ENCODE measurements at places on chromosomes 7 and 10.

DNA sequence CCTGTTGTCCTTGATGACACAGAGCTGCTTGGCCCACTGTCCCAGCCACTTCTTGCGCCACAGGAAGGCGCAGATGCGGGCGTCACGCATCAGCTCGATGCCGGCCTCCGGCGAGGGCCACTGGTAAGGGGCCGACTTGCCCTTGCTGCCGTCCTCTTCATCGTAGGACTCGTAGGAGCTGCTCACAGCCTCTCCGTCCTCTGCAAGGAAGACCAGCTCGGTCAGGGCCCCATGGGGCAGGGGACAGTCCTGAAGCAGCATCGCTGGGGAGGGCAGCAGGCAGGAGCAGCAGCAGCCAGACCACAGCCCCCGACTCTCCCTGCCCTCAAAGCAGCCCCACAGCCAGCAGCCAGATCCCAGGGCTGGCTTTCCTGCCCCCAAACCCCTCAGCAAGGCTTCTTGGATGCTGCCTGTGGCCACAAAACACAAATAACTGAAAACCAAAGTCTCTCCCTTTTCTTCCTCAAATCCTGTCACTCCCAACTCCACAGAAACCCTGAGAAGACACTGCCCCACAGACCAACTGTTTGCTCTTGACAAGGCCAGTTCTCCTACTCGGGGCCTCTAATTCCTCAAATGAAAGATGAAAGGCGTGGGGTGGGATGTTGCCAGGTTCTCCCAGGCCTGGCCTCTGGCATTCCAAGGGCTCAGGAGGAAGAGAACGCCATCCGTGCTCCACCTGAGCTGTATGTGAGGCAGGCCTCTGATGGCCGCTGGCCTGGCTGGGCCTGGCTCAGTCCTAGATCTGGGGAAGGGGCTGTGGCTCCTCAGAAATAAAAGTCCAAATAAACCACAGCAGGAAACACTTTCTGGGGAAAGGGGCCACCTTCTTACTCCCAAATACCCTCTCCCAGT, 76.7 kb downstream of the VWA2 start:
- DNase-seq, result no peak

DNA sequence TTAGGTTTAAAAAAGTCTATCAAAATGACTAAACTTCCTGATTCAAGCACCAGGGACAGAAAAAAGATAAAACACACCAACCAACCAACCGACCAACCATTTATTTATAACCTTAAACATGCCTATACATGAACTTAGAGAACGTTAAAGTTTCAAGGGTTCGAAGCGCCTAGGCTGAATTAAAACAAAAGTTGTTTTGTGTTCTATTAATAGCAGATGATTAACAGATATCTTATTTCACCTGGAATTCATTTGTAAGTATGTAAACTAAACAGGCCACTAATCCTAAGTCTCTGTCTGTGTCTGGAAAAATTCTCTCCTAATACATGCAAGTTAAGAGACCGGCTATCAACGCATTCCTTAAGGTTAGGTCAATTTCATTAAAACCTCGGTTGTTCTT, 1.4 kb downstream of the BAIAP2L1 start:
- no peak for DNase-seq

DNA sequence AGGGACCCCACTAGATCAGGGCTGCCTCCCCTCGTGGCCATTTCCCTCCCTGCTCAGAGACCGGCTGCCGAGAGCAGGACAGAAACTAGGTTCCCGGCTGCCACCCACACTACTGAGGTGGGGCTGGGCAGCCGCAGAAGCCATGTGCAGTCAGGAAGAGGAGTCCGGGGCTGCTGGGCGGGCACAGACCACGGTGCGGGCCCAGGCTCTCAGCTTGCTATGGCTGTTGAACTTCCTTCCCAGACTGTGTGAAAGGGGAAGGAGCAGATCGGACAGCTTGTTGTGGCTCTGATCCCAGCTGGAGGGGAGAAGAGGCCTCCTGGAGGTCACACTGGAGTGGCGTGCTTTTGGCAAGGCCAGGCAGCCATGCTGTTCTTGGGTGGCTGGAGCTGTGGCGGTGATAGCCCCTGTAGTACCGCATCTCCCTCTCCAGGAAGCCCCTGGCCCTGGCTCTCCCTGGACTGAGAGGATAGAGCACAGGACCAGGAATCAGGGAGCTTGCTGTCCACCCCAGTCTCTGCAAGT, 56.8 kb downstream of the HK1 start:
- DNase-seq, result no peak

GRCh38 chr10:37563107-37563714, 294.2 kb downstream of the ZNF248 start:
- no peak for DNase-seq

DNA sequence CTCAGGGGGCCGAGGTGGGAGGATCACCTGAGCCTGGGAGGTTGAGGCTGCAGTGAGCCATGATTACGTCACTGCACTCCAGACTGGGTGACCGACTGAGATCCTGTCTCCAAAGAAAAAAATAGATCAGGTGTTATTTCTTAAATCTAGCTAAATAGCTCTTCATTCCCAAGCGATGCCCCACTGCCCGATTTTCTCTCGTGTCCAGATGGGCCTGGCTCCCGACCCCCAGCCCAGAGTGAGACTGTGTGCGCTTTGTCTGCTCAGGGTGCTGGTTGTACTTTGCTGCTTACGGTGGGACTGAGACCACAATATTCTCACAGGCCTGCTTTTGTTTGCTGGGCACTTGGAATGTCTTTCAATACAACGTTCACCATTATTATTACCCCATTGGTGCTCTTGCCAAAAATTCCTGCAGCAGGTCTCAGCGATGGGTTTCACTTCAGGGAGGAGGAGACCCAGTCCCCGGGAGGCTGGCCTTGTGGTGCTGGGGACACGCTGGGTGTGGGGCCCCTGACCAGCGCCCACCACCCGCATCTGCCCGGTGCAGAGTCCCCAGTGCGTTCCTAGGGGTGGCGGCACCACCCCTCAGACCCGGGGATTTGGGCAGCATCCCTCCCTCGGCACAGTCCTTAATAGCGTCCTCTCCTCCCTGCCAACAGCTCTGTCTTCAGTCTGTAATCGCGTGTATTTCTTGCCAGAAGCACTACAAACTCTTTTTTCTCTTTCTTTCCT, 20.4 kb upstream of the DPYSL4 start:
- DNase-seq, result no peak

DNA sequence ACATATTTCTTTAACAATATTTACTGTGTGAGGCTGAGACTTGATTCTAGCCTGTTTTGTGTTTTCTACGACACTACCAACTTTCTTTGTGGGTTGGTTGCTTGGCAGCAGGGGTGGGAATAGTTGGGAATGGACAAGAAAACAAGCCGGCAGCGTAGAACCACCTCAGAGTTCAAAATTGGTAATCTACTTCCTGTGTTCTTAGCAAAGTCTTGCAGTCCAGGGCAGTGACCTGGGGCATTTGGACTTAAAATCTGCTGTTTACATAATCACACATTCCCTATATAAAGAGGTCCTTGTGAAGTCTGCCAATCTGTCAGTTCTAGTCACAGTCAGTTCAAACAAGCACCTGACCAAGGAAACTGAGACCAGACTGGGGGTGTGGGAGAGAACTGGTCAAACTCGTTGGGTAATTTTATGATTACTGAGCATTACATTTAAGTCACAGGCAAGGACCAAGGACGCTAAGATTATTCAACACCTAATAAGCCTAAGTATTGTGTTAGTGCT, 167.9 kb downstream of the CPEB3 start:
- DNase-seq, result no peak
